ENCODE measurements at places on chromosomes 4 and X.

DNA sequence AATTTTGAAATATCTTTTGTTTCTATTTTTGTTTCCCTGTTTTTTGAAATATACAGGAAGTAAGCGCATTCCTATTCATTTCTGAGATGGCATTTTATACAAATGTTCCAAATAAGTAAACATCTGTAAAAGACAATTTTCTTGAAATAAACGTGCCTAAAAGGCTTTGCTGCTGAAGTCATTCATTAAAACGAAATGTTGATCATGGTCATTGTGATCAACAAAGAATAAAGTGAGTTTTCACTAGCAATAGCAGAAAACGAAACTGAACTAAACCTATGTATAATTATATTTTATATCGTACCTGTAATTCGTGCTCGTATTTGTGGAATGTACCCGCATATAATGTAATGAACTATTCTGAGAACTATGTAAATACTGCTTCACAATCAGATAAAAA is 221.2 kb downstream of the MGST2 start:
- DNase-seq = no peak

- no peak for DNase-seq
These were observed 309.3 kb upstream of the FGF13 start for GRCh38 chrX:139020801-139021200.

DNA sequence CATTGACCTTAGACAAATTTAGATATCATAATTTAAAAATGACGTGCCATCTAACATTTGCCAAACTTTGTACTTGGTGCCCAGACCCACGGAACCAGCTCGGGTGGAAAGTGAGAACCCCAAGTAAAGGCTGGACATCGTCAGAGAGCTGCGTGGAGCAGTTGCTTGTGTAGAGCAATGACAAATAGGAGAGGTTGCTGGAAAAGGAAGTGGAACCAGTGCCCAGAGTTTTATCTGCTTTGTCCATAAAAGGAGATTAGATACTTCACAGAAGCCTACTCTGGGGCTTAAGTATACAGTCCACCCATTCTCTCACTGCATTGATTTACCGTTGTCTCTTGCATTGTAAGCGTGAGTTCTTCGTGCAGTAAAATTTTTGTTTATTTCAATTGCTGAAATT is 5.4 kb upstream of the TBC1D1 start:
- no peak for DNase-seq

DNA sequence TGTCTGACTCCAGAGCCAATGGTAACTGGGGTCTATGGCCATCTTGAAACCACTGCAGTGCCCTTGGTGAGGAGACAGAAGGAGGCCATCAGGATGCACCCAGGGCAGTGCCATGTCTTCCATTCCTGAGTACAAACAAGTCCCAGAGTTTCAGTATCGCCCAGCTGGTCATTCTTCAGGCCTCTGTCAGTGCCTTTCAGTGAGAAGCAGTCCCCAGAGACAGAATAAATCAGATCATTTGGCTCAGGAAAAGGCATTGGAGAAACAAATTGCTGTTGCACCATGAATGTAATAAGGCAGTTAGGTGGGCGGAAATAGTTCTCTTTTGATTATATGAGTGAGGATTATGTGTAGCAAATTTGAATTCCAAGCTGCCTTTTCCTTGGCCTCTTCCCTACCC is 21.3 kb downstream of the ADGRG4 start:
- peak; percentile 74 for DNase-seq

DNA sequence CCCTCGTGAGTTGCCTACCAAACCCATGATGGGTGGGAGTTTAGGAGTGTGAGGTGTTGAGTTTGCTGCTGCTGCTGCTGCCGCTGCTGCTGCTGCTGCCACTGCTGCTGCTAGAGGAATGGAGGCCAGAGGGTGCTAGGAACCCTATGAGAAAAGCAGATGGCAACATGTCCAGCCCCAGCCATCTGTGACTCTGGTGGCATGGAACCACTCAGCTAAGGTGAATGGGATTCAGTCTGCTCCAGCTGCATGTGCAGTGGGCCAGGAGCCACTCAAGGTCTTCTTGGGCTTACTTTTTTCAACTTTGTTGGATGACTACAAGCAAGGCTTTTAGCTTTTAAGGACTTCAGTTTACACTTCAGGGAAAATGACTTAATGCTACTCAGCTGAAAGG is 103.8 kb downstream of the RTL5 start:
- DNase-seq = no peak

DNA sequence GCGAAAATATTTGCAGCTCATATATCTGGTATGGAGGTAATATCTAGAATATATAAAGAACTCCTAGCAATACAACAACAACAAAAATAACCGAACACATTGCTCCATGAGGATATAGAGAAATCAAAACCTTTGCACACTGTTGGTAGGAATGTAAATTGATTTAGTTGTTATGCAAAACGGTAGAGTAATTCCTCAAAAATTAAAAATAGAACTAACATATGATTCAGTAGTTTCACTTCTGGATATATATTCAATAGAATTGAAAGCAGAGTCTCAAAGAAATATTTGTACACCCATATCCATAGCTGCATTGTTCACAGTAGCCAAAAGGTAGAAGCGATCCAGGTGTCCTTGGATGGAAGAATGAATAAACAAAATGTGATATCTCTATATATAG is 203.0 kb upstream of the CNKSR2 start:
- no peak for DNase-seq

DNA sequence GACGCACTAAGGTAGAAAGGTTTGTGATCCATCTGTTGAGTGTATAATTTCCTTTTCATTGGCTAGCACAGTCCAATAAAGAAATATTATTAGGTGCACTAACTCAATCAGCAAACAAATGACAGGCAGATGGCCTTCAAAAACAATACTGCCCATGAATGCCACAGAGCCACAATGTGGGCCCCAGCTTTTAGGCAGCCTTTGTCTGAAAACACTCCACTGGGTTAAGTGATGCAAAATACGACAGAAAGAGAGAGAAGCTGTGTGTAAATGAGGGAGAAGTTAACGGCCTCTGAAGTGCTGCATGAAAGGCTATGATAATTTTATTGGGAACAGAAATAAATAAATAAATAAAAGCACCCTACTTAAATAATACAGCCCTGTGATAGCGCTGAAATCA is 274.6 kb downstream of the NKX6-1 start:
- DNase-seq = no peak

- no peak for DNase-seq
These were observed 137.9 kb downstream of the ANK2 start for GRCh38 chr4:113187358-113187757.

DNA sequence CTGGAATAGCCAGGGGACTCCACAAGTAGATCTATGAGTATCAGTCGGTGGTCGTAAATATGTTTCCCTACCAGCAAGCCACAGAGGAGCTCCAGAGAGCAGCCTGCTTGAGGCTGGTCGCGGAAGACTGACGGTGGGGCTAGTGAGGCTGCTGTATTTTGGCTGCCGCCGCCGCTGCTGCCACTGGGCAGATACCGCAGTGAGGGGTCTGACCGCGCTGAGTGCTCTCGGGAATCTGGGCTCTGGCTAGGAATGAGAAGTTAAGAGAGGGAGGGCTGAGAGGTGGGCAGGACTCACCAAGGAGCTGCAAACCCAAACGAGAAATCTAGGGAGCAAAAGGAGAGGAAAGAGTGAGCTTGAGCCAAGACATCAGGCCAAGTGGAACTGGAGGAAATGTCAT is at the start of gene EXOC1L:
EXOC1L (plus strand) TSS at position 157 of the 400 bp plus-strand sequence; CDS start at position 394, 237 bp downstream.
- DNase-seq = peak; percentile 18

DNA sequence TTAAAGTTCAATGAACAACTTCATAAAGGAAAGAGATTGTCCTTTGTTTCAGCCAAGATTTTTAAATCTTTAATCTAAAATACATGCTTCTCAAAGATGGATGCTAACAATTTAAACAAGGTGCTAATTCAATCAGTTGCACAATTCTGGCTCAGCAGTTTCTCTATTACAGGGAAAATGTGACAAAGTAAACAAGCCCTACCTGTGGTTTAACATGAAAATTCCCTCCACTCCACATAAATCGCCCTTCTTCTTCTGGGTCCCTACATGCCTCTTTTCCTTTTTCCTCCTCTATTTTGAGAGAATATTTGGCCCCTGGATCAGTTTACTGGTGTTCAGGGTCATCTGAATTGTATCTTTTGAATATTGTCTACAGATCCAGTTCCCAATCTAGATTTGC is 80.6 kb downstream of the FRYL start:
- no peak for DNase-seq

- DNase-seq = no peak
These were observed 121.3 kb downstream of the PRDM5 start for GRCh38 chr4:120801137-120801758.

DNA sequence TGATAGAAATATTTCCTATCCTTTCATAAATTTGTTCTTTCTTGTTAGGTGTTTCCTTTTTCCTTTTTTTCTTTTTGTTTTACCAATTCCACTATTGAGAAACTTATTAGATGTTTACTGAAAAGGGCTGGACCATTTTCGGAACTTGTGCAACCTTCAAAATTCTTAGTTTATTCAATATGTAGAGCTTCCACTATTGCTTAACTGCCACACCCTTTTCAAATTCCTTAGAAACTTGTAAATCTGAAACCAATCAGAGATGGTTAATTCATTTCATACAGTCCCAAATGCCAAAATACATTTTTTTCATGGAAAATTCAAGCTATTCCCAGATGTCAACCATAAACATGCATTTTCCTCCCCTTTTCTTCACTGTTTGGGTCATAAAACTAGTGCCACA is 66.1 kb upstream of the SLC39A8 start:
- no peak for DNase-seq

DNA sequence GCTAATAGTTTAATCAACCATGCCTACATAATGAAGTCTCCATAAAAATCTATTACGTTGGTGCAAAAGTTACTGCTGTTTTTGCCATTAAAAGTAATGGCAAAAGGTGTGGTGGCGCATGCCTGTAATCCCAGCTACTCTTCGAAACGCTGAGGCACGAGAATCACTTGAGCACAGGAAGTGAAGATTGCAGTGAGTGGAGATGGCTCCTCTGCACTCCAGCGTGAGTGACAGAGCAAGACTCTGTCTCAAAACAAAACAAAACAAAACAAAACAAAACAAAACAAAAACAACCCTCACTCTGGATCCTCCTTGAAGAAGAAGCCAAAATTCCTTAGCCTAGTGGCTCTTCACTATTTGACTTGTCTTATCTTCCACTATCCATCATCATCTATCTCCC is 78.0 kb downstream of the MSN start:
- no peak for DNase-seq

DNA sequence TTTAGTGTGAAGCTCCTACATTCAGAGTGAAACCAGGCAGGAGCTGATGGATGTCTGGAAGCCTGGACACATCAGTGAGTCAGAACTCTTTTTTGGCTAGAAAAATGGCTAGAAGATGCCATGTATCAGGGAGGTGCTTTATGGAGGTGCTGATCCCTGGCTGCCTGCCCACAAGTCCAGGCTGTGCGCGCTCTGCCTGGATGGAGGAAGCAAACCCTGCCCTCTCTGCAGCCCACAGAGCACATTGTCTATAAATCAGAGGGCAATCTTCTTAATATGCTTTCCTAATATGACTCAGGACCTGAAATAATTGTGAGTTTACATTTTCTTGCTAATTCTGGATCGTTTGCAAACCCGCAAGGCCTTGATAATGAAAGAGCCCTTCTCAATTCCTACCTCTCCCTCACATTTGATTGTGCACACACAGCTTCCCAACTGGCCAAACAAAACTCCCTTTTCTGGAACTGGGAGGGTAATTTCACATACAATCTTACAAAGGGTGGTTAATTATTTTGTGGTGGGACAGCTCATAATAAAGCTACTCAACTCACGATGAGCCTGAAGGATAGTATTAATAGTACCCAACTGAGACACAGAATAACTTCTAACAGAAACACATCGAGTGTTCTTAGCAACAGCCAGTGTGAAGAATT is 11.7 kb downstream of the MFAP3L start:
- no peak for DNase-seq

DNA sequence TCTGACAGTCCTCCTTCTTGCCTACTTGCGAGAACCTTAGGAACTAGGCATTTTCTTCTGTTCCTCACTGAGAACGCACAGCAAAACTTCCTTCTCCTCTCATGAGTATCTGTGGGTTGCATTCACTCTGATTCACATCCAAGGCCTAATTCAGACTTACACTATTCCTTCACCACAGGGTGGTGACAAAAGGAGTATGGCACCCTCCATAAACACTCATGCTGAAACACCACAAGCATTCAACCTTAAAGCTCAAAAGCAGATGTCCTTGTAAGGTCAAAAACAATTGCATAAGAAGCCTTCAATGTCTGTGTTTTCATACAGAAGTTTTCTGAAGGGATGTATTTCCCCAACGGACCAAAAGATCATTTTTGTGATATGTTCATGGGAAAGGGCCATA is 147.3 kb downstream of the CORIN start:
- no peak for DNase-seq

DNA sequence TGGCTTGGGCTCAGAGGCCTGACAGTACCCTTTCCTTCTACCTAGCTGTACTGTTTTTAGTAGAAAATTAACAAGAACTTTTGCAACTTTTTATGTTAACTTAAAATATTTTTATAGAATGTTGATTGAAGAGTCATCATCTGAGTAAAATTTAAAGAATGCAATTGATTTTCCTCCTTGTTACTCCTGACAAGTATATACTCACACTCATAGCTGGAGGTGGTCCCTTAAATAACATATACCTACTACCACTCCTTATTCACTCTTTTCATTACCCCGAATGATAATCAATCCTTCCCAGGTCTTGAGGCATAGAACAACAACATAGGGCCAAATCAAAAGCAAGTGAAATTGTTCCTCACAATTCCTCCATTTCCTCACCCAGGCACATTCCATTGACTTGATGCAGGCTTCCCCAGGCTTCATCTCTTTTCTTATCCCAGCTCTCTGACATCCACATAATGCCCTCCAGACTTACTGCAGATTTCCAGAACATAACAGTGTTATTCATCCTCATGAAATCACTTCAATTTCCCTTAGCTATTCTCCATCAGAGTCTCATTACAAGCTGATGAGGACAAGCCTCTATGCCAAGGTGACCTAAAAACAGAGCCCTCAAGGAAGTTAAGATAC is 73.2 kb upstream of the ANXA10 start:
- no peak for DNase-seq

- no peak for DNase-seq
These were observed 372.2 kb downstream of the INPP4B start for GRCh38 chr4:142473960-142474338.

GRCh38 chrX:134362560-134363089 is 97.3 kb upstream of the HPRT1 start:
- DNase-seq = no peak

DNA sequence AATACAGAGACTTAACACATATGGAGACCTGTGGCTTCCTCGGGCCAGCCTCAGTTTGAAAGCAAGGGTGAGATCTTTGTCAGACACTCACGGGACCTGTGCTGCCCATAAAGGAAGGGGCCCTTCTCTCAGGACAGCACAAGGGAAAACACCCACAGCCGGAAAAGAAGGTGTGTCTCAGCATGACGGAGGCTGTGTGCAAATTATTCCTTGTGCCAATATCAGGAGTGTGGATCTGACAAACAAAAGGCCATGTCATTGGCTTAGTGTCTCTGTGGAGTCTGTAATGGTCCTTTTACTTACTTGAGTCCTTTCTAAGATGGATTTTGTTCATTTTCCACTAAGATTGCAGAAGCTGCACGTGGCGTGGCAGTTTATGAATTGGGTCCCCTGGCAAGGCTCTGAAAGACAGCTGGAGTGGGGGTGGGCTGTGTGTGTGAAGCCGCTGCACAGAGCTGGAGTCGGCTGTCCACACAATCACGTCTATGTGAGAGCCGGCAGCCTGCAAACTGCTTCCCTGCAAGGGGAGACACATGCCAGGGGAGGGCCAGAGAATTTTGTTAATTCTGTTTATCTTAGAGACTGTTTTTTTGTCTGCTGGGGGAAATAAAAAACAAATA is 1.9 kb downstream of the ENPP6 start:
- no peak for DNase-seq

GRCh38 chr4:168735735-168736134 is 238.9 kb downstream of the PALLD start:
- DNase-seq = no peak
